ENCODE measurements at places on chromosomes 16 and 17.

DNA sequence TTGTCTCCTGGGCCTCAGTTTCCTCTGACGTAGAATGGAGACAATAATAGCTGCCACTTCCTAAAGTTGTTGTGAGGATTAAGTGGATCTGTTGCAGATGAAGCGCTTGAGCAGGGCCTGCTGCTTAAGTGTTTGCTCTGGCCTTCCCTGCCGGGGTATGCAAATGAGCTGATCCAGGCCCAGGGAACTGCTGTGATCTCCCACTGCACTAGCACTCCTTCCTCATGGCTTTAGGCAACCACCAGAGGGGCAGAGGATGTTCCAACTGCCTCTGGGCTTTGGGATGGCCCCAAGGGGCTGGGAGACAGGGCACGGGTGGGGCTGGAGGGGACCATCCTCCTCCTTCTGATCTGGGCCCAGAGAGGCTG is 6.2 kb downstream of the SBK1 start:
- DNase-seq, result no peak

- no peak for DNase-seq
These were observed 997 bp downstream of the HOXB7 start for GRCh38 chr17:48609759-48610281.

DNA sequence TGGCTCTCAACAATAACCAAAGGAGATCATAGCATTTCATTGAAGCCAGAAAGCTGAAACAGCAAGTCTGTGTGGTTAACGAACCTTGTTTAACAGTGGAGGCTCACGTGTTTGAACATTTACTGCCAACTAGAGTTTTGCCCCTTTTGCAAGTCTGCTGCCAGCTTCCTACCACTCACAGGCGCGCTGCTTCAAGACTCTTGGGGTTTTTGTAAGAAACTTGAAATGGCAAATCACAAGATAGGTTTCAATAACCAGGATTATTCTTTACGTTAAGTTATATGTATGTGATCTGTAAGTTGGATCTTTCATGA is 1.2 kb downstream of the SNTB2 start:
- DNase-seq, result peak; percentile 20

DNA sequence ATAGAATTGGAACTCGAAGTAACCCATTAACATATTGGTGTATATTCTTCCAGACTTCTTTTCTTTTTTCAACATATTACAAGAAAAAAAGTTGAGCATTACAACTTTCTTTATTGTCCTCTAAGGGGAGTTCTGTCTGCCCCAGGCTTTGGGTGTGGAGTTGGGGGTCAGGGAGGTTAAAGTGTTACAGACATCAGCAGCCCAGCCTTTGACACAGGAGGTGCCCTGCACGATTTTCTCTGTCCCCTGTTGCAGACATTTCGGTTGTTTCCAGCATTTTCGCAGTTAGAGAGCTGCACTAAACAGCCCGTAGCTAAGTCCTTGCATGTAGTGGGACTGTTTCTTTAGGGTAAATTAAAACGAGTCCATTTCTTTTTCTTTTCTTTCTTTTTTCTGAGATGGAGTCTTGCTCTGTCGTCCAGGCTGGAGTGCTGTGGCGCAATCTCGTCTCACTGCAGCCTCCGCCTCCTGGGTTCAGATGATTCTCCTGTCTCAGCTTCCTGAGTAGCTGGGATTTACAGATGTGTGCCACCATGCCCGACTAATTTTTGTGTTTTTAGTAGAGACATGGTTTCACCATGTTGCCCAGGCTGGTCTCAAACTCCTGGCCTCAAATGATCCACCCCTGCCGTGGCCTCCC is 13.4 kb upstream of the ADCY7 start:
- no peak for DNase-seq

DNA sequence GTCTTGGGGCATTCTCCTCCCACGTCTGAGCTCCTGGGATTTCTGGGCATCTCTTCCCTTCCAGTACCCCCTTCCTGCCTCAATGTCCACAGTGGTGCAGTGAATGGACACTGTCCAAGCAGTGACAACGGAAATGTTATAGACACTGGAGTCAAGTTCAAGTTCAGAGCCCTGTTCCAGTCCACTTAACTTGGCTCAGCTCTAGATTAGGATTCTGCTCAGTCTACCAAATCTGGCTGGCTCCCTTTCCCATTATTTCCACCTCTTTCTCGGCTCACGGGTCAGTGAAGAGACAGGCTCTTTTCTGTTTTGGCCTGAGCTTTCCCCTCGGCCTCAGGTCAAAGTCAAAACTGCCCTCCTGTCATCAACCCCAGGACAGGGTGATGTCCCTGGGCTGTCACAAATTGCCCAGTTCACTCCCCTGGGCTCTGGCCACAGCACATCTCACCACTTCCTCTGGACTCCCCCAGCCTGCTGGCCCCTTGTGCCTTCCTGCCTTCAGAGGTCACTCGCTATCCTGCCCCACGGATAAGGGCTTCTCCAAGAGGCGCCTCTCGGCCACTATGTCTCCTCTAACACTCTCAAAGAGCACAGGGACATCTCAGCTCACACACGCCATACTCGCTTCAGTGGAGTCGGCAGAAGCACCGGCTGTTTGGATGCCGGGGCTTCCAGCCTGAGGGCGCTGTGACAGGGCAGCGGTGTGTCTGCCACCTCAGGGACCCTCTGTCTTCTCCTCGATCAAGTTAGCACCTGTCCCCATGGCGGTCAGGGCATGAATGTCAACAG is 17.7 kb upstream of the MRPL38 start:
- DNase-seq, result no peak

- peak; percentile 8 for DNase-seq
These were observed 669.4 kb downstream of the CDH11 start for GRCh38 chr16:64452446-64452845.

GRCh38 chr16:27301236-27301861 is 12.4 kb upstream of the IL4R start:
- DNase-seq, result no peak

GRCh38 chr17:49494986-49495841 is at the start of gene NGFR:
Gene NGFR (plus strand): TSS chr17:49495293. CDS start chr17:49495418, 125 bp downstream.
- DNase-seq, result no peak

DNA sequence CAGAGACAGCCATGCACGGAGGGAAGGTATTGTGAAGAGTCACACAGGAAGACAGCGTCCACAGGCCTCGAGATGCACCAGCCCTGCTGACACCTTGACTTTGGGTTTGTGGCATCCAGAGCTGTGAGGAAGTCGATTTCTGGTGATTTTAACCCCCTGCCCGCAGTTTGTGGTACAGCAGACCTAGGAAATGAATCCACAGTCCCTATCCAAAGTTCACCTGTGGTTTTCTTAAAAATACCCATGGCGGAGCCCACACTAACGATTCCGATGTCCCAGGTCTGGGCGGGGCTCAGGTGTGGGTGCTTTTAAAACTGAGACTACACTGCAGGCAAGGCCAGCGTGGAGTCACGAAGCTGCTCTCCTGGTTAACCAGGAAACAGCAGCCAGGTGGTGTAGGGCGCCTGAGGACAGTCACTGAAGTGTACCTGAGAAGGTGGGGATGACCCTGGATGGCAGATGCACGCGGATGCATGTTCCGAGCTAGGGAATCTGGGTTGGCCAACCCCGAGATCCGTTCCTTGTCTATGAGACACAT is 14.4 kb upstream of the MEAK7 start:
- DNase-seq, result no peak

GRCh38 chr16:67000384-67001351 is 12.3 kb downstream of the CES4A start:
- DNase-seq, result no peak

GRCh38 chr16:66943426-66944053 is 8.2 kb downstream of the CES2 start:
- DNase-seq, result no peak

DNA sequence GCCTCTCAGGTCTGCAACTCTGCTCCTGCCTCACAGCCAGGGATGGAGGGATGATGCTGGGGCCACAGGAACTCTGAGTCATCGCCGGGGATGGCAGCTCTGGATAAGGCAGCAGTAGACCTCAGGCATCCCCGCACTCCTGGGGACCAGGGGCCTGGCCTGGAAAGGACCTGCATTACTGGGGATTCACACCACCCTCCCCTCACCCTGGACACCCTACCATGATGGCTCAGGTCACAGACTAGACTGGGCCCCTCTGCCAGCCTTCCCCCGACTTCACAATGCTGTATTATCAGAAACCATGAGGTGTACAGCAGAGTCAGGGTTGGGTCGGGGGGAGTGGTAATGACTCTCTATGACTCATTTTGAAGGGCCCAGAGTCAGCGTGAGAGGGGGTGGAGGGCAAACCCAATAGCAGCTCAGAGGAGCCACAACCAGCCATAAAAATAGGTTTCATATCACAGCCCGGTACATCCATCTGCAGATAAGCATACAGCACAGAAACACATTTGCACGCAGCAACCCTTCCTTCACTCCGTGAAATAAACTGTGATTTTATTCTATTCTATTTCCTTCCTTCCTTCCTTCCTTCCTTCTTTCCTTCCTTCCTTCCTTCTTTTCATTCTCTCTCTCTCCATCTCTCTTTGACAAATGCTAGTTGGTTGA is 28.8 kb downstream of the DYNLRB2 start:
- no peak for DNase-seq

- no peak for DNase-seq
These were observed 128.9 kb upstream of the ERCC4 start for GRCh38 chr16:13791095-13791494.

GRCh38 chr17:15467592-15467991 is at the start of gene CDRT4:
Gene CDRT4 (minus strand): TSS chr17:15467621. CDS start chr17:15440238, 27,383 bp downstream.
- no peak for DNase-seq

GRCh38 chr16:28974007-28974436 is 556 bp upstream of the SPNS1 start:
- peak; percentile 63 for DNase-seq

GRCh38 chr16:49921791-49922456 is 66.0 kb upstream of the ZNF423 start:
- DNase-seq, result no peak

- DNase-seq, result peak; percentile 35
These were observed 13.3 kb upstream of the RPL38 start for GRCh38 chr17:74190154-74190553.

DNA sequence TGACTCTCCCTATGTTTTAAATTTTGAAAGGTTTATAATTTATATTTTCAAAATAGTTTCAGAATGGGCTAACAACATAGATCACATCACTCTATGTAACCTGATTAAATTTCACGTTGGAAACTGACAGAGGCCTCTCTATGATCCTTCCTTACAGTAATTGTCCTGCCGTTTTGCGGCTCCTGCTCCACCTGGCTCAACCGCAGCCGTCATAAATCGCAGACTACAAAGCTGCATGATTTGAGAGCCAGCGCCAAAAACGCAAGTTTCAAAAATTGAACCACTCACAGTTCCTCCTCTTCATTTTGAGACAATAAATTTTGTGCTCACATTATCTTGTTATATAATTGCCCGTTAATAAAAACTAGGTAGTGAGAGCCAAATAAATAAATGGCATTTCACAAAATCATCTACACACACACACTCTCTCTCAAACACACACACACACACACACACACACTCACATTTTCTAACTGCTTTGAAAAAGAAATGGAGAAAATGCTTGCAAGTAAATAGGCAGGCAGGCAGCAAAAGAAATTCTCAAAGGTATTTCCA is 263.1 kb upstream of the PSMD7 start:
- DNase-seq, result no peak

- DNase-seq, result peak; percentile 90
These were observed 13.3 kb downstream of the CAVIN1 start for GRCh38 chr17:42409523-42410318.

DNA sequence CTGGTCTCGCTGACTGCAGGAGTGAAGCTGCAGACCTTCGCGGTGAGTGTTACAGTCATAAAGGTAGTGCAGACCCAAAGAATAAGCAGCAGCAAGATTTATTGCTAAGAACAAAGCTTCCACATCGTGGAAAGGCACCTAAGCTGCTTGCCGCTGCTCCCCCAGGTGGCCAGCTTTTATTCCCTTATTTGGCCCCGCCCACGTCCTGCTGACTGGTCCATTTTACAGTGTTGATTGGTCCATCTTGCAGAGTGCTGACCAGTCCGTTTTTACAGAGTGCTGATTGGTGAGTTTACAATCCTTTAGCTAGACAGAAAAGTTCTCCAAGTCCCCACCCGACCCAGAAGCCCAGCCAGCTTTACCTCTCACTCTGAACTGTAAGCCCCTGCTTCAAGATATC is 227.8 kb downstream of the ABCC12 start:
- DNase-seq, result no peak

- no peak for DNase-seq
These were observed 4.8 kb downstream of the CIAO3 start for GRCh38 chr16:735982-736453.

- no peak for DNase-seq
These were observed 211.7 kb upstream of the GSE1 start for GRCh38 chr16:85401370-85401916.

GRCh38 chr16:3673201-3673600 is 18.7 kb downstream of the DNASE1 start:
- DNase-seq, result no peak

GRCh38 chr17:12180644-12181261 is 160.1 kb downstream of the MAP2K4 start:
- peak; percentile 37 for DNase-seq

- no peak for DNase-seq
These were observed 9.4 kb upstream of the PHOSPHO1 start for GRCh38 chr17:49239963-49240362.

DNA sequence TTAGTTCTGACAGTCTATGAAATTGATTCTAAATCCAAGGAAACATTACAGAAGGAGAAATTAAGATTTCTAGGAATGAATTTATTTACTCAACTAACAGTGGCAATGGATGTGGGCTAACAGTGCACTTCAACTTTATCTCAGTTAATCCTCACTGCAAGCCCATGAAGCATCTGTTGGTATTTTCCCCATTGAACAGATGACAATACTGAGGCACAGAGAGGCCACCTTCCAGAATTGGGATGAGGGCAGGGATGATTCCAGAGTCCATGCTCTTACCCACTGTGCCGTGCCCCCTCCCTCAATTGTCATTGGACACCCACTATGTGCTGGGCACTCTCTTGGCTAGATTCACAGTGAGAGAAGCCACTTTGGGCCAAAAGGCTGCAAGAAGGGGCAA is 89.0 kb downstream of the XYLT1 start:
- no peak for DNase-seq

DNA sequence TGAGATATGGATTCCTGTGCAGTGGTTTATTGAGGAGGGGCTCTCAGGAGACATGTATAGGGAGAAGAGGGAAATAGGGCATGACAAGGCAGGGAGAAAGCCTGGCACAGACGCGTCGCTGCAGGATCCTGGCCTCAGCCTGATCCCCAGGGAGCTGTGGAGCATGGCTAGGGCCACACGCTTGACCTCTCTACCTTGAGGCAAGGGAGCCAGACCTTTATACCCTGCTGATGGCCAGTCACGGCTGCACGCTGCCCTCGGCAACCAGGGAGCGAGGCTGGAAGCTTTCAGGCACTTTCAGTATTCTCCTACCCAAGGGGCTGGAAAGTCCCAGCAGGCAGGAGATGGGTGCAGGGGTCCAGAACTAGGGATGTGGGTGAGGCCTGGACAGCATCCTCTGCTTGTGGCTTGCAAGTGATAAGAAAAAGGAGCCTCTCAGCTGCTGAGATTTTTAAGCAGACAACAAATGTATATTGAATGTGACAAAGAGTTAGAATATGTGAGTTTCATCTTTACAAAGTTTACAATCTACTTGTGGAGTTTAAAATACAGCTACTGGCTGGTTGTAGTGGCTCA is 10.0 kb upstream of the KLHL36 start:
- DNase-seq, result no peak

Measured in HCEC 1CT (cell line).